GM10248 (cell line): ENCODE measurements at places on chromosomes 2 and 18.
A peak's percentile ranks its signal among the peaks of the same experiment; 100 is the strongest.

- DNase-seq: no peak
Observed at GRCh38 chr18:37527395-37527794, 38.2 kb downstream of the CELF4 start.

- DNase-seq: no peak
Observed at GRCh38 chr2:71609029-71609428, 155.7 kb downstream of the DYSF start.

- DNase-seq: no peak
Observed at GRCh38 chr18:55506074-55506473, 81.9 kb downstream of the TCF4 start.

DNA sequence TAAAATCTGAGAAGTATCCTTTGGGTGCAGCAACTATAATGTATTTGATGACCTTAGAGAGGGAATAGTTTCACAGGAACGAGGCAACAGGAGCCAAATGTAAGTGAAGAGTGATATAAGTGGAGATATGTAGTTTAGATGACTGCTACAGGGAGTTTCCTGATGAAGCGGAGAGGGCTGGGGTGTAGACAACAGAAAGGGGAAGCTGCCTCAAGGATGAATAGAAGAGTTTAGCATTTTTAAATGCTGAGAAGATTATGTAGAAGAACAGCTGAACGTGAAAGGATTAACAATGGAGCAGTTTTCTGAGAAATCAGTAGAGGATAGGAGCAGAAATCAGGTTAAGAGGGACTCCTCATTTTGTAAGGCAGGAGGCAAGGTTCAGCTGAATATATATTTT, 133.3 kb downstream of the LCLAT1 start:
- no peak for DNase-seq

- DNase-seq: peak; percentile 76
Observed at GRCh38 chr2:178530625-178531142, 50.4 kb downstream of the PLEKHA3 start.

- no peak for DNase-seq
Observed at GRCh38 chr2:34252111-34252510, 653.0 kb upstream of the FAM98A start.

- no peak for DNase-seq
Observed at GRCh38 chr2:148049284-148049683, 28.4 kb downstream of the MBD5 start.

- no peak for DNase-seq
Observed at GRCh38 chr18:3422905-3423304, 27.1 kb upstream of the TGIF1 start.

GRCh38 chr2:101912545-101912944, 79.2 kb upstream of the IL1R2 start:
- DNase-seq: no peak

DNA sequence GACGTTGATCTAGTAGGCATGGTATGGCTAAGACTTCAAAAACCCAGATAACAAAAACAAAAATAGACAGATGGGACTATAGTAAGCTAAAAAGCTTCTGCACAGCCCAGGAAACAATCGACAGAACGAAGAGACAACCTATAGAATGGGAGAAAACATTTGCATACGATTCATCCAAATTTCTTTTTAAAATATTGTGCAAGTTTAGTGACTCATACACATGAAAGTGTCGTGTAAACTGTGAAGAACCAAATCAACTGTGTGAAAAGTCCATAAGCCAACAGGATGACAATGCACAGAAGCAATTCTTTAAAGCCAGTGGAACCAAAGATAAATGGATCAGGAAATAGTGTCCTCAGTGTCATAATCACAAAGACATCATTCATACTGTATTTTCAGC, 671.1 kb downstream of the RNF144A start:
- DNase-seq: no peak

GRCh38 chr2:170115501-170116229, 62.3 kb upstream of the MYO3B start:
- DNase-seq: no peak

GRCh38 chr18:34978953-34979608, 62.1 kb upstream of the MAPRE2 start:
- peak; percentile 21 for DNase-seq

GRCh38 chr18:48996901-48997463, 46.2 kb upstream of the SMAD7 start:
- DNase-seq: no peak

GRCh38 chr2:179965291-179966258, 41.5 kb downstream of the CWC22 start:
- no peak for DNase-seq

- DNase-seq: peak; percentile 60
Observed at GRCh38 chr2:25521665-25522387, 151.6 kb downstream of the DTNB start.

GRCh38 chr2:179655627-179656026, 205.8 kb downstream of the ZNF385B start:
- no peak for DNase-seq

DNA sequence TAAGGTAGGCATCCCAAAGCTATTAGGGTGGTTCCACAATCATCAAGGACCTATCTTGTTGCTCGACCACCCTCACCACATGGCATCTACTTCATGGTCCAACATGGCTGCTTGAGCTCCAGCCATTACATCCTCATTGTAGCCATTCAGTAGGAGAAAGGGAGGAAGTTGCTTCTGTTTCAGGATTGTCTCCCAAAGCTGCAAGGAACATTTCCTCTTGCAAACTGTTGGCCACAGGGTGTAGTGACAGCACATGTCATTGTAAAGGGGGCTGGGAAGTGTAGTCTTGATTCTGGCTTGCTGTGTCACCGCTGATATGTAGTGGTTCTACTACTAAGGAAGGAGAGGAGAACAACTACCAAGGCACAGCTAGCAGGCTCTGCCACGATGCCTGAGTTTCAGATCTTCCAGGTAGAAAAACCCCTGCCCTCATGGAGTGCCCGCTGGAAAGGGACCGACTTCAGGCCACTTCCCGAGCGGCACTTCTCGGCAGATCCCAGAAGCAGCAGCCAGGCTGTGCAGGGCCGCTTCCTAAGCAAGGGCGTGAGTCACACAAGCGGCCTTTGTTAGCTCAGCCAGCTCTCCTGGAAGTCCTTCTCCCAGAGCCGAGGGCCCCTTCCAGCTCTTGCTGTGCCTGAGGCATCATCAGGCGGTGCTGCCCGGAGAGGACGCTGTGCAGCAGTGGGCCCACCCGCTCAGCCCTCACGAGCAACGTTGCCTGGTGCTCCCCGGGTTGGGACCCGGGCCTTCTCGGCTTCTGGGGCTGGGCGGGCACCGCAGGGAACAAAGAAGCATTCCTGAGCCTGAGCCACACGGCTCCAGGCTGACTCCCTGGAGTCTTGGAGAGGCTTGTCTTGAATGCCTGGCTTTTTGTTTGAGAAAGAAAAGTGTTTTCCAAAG, 58.2 kb downstream of the HS6ST1 start:
- no peak for DNase-seq

- DNase-seq: no peak
Observed at GRCh38 chr2:65343386-65343785, 89.0 kb downstream of the SPRED2 start.
